Activated CD4-positive, alpha-beta T cell treated with anti-CD3 and anti-CD28 coated beads for 36 hours (primary cell): ENCODE measurements at places on chromosomes 4 and X. TPM values are rescaled to one million over a fixed set of nuclear protein-coding genes. Genes with fewer than 3 reads are reported as not detected.
A peak's percentile ranks its signal among the peaks of the same experiment; 100 is the strongest.

- no peak for DNase-seq
These were observed 484 bp downstream of the CXCL2 start for GRCh38 chr4:74098427-74098994.

- DNase-seq, result no peak
These were observed 21.1 kb upstream of the TADA2B start for GRCh38 chr4:7021930-7022664.

DNA sequence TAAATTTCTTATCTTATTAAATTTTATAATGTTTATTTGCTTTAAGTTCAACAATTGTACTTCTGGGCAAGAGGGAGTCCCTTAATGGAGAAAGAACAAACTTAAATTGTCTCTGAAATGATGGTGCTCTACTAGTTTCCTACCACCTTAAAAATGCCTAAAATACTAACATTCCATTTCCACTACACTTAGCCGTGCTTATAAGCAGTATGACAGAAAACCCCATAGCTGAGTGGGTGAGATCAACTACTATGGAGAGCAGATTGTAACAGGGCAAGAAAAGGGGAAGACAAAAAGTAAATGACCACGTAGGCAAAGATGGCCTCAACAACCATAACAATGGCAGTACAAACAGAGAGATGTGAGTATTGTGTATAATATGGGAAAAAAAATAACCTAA lies 35.0 kb downstream of the RFC1 start:
- no peak for DNase-seq

Gene GCNA
- total RNA-seq, result 3.1 TPM

Gene ETNPPL
- not detected for total RNA-seq

DNA sequence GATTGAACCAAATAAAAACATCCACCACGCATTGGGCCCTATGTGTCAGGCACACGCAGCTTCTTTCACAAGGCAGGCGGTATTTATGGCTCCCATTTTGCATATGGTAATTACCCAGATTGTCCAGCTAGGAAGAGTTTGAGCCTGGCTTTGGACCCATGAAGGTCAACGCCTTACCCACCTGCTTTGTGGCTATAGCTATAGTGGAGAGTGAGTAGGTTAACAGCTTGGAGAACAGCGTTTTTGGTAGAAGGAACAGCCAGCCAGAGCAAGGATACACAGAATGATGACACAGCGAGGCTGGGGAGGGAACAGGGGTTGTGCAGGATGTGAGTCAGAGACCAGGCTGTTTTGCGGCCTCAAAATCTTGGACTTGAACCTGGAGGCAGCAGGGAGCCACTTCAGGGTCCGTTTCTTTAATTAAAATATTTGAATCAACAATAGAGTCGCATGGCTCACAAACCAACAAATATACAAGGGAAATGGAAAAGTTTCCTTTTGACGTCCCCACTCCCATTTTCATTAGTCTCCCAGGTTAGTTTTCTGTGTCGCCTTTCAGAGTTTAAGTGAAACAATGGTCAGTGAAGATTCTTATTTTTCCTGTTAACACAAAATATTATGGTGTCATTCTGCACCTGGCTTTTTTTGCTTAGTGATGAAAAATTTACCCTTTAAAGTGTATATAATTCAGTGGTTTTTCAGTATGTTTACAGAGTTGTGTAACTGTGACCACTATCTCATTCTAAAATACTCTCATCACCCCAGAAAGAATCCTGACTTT lies 118.2 kb upstream of the STX18 start:
- no peak for DNase-seq

Gene SOX3
- not detected for total RNA-seq

- peak; percentile 68 for DNase-seq
These were observed 263.8 kb upstream of the RPS6KA3 start for GRCh38 chrX:20530406-20530921.

Gene MFSD8
- 10.2 TPM for total RNA-seq
